ENCODE measurements at places on chromosomes 12 and 14.
A peak's percentile ranks its signal among the peaks of the same experiment; 100 is the strongest.

DNA sequence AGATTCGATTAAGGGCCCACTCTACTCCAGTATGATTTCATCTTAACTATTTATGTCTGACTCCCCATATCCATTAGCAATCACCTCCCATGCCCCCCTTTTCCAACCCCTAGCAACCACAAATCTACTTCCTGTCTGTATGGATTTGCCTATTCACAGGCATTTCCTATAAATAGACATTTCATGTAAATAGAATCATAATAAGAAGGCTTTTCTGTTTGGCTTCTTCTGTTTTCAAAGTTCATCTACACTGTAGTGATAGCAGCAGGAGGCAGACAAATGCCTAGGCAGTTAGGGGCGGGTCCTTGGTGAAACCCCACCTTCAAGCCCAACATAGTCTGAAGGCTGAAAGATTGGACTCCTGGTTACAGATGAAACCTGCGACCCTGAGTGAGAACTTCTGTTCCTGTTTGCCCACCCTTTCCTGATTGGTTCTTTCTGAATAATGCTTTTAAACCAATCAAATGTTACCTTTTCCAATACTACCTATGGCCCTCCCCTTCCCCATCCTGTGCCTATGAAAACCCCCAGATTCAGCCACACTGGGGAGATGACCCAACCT is 62.1 kb upstream of the HECTD1 start:
- no peak for DNase-seq

- DNase-seq: no peak
Observed at GRCh38 chr12:68431786-68432185, 99.6 kb upstream of the MDM1 start.

- DNase-seq: no peak
Observed at GRCh38 chr14:56143025-56143424, 24.8 kb downstream of the PELI2 start.

DNA sequence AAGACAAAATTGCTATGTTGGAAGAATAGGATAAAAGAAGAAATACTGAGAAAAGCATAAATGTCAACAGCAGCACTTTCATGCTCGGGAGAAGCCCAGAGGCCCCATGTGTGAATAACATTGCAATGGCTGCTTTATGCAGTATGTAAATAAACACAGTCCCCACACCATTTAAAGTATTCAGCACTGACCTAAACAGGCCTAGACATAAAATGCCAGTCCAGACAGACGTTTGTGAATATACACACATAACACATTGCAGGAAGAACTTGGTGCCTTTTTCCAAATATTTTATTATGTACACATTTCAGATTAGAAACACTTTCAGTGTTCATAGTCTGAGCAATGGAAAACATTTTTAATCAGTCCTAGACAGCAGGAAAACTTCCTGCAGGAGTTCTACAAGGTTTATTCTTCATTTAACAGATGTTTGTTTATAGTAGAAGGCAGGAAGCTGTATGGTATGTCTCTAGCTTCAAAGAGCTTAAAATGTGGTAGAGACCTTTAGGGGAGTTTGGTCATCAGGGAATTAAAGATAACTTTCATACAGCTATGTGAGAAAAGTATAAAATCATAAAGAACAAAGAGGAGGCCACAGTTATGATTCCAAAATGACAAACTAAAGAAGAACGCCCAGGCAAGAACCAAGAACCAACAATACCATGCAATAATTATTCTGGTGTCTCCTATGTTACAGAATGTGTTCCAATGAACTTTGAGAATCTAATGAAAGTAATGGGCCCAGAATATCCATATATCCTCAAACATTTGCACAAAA is 30.6 kb upstream of the SLC38A2 start:
- no peak for DNase-seq

DNA sequence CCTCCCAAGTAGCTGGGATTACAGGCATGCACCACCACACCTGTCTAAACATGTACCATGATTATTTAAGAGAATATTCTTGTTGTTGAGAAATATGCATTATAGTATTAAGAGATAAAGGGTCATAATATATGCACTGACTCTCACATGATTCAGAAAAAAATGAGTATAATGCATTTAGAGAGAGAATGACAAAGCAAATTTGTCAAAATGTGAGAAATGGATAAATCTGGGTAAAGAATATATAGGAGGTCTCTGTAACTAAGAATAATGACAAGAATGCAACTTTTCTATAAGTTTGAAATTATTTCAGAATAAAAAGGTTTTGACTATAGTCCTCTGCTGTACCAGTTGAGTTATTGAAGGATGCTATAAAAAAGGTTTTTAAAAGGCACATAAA is 28.1 kb upstream of the ZNF740 start:
- DNase-seq: no peak

GRCh38 chr14:39175445-39176262 is 600 bp downstream of the PNN start:
- DNase-seq: no peak

GRCh38 chr14:101582294-101582693 is 21.0 kb downstream of the DIO3 start:
- peak; percentile 42 for DNase-seq

DNA sequence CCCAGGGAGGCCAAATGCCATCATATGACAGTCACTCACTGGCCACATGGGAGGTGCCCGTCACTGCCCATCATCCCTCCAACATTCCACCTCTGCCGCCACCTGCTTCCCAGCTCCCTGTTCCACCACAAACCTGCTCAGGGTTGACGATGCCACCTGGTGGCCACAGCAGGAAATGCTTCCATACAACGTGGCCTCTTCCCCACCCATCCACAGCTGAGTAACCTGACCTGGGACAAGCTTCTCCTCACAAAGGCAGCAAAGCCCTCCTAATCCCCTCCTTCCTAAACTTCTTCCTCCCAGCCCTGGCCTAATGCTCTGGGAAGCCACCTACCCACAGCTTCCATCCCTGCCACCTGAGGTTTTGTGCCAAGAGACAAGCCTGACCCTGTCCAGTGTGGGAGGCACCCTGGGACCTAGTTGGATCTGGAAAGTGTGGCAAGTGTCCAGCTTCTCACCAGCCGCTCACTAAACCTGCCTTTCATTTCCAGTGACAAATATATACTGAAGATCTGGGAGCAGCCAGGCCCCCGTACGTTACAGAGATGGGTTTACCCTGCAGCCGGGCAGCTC is 4.3 kb downstream of the DEGS2 start:
- no peak for DNase-seq

DNA sequence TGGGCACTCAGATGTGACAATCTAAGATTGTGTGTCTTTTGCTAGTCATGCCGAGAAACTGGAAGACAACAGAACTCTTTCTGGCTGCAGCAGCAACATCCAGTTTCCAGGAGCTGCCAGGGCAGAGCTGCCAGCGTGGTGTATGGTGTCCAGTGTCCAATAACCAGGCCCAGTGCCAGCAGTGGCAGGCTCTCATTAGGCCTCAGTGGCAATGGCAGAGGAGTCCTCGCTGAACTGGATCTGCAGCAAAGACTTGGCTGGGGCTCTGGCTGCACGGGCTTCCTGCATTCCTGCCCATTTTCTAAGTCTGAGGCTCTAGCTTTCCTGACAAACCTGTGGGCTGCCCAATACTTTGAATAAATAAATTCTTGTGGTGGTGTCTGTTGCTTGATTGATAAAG is 26.2 kb upstream of the PPM1A start:
- peak; percentile 72 for DNase-seq

- peak; percentile 5 for DNase-seq
Observed at GRCh38 chr12:118188690-118189371, 52.9 kb downstream of the PEBP1 start.

- peak; percentile 36 for DNase-seq
Observed at GRCh38 chr12:65881965-65882413, 57.7 kb downstream of the HMGA2 start.

GRCh38 chr12:49553512-49554088 is 14.3 kb downstream of the MCRS1 start:
- no peak for DNase-seq

- no peak for DNase-seq
Observed at GRCh38 chr12:63994704-63995103, 150.2 kb downstream of the SRGAP1 start.

GRCh38 chr14:73662487-73662943 is 17.7 kb downstream of the DNAL1 start:
- no peak for DNase-seq

- DNase-seq: no peak
Observed at GRCh38 chr14:101198398-101199027, 295.0 kb upstream of the RTL1 start.

GRCh38 chr12:78171061-78171460 is 340.4 kb downstream of the NAV3 start:
- DNase-seq: no peak

GRCh38 chr12:79764641-79765040 is 73.9 kb upstream of the PAWR start:
- DNase-seq: no peak

DNA sequence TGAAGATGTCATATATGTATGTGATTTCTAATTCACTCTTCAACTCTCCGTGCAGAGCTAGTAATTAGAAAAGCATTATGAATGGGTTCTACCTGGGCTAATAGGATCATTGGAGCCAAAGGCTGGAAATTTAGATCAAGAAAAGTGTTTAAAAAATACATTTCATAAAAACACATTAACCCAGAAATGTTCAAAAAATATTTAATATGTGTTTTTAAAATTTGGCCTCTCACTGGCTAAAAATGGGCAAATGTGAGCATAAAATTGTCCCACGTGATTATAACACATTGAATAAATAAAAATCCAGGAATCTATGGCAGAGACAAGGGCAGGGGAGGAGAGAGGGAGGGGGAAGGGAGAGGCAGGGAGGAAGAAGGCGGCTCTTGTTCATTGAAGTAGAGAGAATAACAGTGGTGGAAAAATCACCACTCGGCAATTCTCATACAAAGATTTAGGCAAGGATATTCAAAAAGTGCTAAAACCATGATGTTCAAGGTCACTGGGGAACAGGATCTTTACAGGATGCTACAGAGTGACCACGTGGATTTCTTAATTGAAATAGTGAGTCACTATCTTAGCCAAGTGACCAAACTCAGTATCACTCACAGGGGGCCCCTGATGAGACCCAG is 38.8 kb downstream of the FBXO21 start:
- no peak for DNase-seq

- no peak for DNase-seq
Observed at GRCh38 chr14:89621791-89622638, 205.0 kb upstream of the FOXN3 start.

- DNase-seq: no peak
Observed at GRCh38 chr12:73678335-73678734, 859.3 kb upstream of the ATXN7L3B start.

DNA sequence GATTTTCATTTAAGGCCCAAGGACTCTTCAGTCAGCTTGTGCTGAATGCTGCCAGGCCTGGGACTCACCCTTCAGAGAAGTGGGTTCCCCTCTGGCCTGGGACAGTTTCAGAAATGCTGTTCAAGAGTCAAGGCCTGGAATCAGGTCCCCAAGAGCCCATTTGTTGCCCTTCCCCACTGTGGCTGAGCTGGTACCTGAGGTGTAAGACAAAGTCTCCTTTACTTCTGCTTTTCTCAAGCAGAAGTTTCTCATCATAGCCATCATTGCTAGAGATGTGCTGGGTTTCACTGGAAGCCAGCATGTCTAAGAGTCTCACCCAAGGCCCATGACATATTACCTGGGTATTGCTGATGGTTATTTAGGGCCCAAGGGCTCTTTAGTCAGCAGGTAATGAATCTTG is 8.9 kb downstream of the FANCM start:
- DNase-seq: no peak

DNA sequence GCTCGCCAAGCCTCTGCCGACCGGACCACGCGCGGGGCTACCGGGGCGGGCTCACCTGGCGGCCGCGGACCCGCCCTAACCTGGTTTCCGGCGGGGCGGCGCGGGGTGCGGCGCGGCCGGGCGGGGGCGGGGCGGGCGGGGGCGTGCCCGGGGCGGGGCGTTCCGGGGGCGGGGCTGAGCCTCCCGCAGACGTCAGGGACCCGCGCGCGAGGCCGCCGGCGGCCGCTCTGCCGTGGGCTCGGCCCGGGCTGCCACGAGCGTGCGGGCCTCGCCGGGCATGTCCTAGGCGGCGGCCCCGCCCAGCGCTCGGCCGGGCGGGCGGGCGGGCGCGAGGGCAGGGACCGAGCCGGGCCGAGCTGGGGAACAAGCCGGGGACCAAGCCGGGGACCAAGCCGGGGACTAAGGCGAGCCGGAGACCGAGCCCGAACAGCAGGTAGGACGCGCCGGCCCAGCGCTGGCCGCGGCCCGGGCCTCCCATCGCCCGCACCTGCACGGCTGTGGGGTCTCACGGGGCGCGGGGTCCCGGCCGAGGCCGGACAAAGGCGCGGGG is at the start of gene CEP170B:
TSS of gene CEP170B (plus strand) at position 188 of the 550 bp plus-strand sequence. CDS start 3,183 bp downstream, outside the sequence.
- DNase-seq: no peak

DNA sequence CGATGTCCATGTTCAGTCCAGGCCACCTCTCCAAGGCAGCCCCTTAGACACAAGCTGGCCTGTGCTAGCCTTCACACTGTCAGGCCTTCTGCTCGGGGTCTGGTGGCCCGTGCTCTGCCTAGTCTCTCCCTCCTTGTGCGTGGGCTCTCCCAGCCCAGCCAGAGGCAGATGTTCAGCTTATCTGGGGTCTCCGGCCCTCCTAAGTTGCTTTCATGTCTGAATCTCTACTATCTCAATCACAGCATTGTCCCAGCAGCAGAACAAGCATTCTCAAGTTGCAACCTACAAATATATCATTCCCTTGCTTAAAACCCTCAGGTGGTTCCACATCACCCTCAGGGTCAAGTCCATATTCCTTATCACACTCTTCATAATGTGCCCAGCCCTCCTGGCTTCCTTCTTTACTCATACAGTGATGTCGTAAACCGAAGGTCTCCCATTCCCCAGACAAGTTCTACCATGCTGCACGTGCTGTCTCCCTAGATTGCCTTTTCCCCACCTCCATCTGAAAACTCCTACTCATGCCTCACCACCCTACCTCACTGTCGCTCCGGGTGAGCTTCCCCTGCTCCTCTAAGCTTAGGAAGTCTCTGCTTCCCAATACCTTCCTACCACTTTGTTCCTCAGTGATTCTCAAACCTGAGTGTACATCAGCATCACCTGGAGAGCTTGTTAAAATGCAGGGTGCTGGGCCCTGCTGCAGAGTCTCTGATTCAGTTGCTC is 1.5 kb downstream of the KRT73 start:
- no peak for DNase-seq

- no peak for DNase-seq
Observed at GRCh38 chr12:112149596-112149995, 24.2 kb downstream of the TRAFD1 start.

- no peak for DNase-seq
Observed at GRCh38 chr14:103273745-103274615, 60.1 kb upstream of the EIF5 start.

- no peak for DNase-seq
Observed at GRCh38 chr12:47991106-47992061, 12.9 kb downstream of the COL2A1 start.

DNA sequence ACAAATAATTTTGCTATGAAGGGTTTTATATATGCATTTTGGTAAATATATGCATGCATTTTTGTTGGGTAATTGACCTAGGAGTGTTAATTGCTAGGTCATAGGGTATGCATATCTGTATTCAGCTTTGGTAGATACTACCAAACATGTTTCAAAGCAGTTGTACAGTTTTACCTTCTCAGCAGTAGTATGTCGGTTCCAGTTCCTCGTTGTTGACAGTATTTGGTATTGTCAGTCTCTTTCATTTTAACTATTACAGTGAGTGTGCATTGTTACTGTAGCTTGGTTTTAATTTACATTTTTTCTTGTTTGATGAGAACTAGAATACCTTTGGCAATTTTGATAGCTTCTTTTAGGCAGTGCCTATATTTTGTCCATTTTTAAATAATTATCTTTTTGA is 98.9 kb downstream of the ARID2 start:
- no peak for DNase-seq

GRCh38 chr14:59183150-59183549 is 5.3 kb upstream of the DAAM1 start:
- no peak for DNase-seq

Data from C1 segment of cervical spinal cord (tissue), 14 donors.